ENCODE measurements at places on chromosomes 3 and 15.

DNA sequence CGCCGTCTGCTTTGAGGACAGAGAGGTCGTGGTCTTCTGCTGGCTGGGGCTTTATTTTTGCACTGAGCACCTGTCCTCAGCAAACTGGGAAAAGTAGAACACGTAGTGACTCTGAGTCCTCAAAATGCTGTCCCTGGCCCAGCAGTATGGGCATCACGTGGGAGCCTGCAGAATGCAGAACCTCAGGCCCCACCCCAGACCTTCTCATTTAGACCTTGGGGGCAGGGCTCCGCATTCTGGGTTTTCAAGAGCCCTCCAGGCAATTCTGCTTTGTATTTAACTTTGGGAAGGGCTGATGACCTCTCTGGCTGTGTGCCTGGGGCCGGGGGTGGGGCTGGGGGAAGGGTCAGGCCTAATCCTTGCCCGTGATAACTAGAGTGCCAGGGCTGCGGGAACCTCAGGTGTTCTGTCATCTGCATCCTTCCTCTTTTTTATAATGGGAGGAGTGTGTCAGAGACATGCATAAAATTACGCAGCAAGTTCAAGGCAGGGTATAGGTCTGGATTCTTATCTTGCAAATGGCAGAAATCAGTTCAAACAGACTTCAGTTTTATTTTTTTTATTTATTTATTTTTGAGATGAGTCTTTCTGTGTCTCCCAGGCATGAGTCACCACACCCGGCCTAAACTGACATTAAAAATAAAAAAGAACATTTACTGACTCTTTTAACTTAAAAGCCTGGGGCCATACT lies 11.1 kb downstream of the SLC6A6 start:
- DNase-seq, result no peak

DNA sequence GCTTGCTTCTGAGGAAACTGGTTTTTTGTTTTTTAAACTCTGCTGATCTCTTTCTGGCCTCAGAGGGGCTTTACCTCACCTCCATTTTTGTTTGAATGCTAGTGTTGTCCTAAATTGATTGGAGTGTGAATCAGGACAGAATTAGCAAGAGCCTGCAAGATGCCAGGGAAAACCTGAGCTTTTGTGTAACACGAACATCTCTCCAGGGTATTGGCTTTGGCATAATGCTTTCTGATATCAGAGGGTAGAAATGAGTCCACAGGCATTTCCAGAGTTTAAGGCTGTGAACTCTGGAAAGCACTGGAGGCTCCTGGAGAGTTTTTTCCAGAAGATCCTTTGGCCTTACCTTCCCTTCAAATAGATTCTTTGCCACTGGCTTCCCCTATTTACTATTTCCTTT lies 87.1 kb downstream of the WDR76 start:
- DNase-seq, result no peak

DNA sequence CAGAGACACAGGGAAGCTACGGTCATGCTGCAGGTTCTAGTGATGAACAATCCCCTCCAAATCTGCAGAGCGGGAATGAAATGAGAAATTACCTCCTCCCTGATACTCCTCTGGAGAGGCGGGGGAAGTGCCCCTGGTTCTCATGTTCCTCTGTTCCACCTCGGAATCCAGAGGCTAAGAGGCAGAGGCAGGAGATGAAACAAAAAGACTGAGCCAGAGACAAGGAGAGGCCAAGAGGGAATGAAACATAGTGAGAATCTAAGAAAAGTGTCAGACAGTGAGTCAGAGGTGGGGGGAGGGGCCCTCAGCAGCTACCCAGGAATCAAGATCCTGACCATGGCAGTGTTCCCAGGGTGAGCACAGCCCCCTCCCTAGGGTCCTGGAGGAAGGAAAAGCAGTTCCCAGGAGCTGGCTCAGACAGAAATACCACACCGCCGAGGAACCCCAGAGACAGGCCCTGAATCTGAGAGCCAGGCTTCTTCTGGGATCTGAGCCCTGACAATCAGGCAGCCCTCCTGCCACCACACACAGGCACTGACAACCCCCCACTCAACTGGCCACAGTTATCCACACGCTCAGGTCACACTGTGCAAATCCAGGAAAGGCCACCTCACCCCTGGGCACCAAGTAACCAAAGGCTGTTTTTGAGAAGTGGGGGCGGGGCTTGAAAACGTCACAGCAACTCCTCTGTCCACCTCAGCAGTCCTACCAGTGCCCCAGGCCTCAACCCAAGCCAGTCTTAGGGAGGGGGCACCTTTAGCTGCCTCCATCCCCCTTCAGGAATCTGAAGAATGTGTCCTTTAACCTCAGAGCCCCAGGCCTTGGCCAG lies 2.4 kb downstream of the CSRNP1 start:
- no peak for DNase-seq

GRCh38 chr3:10004506-10004905 lies 17.9 kb upstream of the EMC3 start:
- no peak for DNase-seq

DNA sequence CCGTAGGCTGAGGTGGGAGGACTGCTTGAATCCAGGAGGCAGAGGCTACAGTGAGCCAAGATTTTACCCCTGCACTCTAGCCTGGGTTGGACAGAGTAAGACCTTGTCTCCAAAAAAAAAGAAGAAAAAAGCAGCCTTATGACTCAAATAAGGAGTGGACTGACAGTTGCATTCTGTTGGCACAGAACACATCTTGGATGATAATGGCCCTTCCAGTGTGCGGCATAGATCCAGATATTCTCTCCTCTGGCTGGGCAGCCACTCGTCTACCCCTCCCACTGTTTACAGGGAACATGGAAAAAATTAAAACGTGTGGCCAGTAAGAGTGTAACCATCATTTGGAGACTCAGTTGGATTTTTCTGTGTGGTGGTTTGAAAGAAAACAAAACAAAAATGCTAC lies 118.6 kb upstream of the RNF7 start:
- no peak for DNase-seq

DNA sequence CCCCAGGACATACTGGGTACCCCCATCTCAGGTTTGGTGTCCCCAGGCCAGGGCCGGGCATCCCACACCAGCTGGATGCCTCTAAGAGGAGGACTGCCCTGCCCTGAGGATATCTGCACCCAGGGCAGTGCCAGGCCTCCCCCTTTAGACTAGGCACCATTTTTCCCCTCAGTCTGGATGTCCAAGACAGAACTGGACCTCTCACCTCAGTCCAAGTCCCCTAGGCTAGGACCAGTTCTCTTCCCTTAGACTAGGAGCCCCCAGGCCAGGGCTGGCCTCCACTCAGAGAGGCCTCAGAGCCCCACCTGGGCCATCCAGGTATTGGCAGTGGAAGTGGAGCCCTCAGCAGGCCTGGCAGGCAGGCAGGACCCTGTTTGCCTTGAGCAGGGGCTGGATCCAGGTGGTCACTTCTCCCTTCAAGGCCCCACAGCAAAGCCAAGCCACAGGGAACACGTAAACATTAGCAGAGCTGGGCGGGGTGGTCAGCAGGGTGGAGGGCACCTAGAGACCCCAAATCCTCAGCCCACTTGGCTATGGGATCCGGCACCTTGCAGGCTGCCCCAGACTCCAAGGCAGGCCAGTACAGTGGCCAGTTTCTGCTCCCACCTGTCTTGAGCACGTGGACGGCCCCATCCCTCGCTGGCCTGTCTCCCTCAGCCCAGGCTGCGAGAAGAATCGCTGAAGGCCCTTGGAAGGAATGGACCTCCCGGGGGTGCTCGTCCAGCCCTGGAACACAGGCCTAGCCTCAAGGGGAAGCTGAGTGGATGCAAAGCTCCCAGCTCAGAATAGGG lies 28.3 kb downstream of the PTH1R start:
- DNase-seq, result no peak

DNA sequence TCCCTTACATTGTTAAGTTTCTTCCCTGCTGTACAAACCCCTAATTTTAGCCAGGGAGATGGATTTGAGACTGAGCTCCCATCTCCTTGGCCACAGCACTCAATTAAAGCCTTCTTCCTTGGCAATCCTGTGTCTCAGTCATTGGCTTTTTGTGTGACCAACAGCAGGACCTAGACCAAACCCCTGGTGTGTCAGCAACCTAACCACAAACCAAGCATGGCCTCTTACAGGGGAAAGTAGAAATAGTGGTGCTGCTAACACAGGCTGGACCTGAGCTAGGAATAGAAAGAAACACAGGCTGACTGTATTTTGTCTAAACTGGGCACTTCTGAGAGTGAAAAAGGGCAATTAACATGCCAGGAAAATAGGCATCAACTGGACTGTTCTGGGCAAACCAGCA lies 37.9 kb downstream of the PPCDC start:
- peak; percentile 50 for DNase-seq

- DNase-seq, result no peak
Observed at GRCh38 chr3:193870376-193871219, 265.4 kb upstream of the HES1 start.

DNA sequence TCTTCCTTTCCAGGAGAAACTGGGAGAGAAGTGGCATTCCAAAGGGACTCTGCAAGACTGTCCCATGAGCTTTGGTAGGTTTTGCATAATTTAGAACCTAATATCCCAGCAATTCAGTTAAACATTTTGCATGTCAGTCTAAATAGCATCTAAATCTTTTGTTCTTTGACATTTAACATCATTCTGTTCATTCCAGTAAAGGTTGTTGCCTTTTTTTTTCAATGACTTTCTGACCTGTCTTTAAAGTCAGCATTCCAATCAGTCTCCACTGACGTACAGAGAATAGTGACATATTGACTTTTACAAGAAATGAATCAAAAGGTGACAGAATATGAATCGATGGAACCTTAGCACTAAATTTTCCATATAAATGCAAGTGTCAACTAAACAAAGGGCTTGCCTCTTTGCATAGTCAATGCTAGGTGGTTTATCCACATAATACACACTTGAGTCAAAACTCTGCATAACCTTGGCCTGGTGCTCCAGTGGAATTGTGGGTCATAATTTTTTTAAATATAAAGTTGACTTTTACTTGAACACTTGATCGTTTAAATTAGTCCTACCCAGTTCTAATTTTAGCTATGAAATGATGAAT lies 370.1 kb downstream of the CNTN6 start:
- DNase-seq, result no peak

GRCh38 chr3:144263706-144264105 lies 292.1 kb downstream of the DIPK2A start:
- DNase-seq, result no peak

DNA sequence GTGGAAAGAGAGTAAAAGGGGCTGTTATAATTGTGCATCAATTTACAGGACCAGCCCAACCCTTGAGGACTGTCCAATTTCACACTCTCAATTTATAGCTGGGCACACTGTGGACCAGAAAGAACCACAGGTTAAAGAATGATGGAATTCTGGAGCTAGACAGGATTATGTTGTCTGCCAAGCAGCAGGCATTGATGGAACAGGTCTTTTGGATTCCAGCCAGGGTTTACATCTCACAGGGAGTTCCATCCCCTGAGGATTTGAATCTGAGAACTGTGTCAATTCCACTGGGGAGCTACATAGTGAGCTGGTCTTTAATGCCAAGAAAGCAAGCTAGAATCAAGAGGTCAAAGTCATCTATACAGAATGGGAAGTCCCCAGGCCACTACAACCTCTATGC lies 389.5 kb upstream of the WNT5A start:
- no peak for DNase-seq

GRCh38 chr15:38991126-38991525 lies 426.5 kb upstream of the RASGRP1 start:
- DNase-seq, result no peak

DNA sequence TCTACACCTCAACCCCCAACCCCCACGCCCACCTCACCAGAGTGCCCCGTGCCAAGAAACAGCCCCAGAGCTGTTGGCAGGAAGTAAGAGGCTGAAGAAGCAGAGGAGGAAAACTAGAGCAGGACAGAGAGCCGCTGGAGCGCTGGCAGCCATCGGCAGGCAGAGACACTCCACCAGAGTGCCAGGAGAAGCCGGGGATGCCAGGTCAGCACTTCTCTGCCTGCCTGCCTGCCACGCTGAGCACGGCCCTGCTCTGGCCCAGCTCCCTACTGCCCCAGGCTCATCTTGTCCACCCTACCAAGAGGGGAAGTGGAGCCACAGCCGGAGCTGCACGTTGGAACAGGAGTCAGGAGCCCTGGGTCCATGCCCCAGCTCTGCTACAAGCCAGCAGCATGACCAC lies 29.7 kb downstream of the CACNA2D2 start:
- no peak for DNase-seq

DNA sequence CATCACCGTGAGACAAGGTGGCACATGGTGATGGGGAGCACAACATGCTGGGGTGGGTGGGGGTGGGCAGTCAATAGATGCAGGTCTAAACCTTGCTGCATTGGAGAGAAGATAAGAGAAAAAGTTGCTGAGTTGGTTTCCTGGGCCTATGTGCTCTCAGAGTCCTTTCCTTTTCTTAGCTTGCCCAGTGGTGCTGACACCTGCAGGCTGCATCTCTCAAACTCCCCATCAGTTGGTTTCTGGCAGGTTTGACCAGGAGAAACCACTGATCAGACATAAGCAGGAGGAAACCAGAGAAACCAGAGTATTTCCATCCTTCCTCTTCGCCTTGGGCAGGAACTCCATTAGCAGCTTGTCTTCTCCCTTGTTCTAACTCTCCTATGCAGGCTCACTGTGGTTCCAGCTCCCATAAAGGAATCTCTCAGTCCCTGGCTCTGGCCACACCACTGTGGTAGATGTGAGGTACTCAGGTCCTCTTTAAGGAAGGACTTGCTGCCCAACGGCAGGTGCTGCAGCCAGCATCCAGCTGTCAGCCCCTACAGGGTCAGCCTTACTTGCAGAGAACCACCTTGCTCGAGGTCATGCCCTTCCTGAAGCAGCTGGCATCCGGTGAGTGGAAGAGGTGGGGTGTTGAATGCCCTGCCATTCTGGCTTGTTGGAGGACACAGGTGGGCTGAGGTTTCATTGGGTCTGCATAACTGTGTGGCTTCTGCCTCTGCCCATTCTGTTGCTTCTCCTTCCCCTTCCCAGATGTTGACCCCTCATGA lies 172.3 kb upstream of the ANKRD28 start:
- DNase-seq, result no peak

GRCh38 chr15:69016021-69016595 lies 1.6 kb downstream of the NOX5 start:
- DNase-seq, result no peak

- DNase-seq, result no peak
Observed at GRCh38 chr3:125156456-125156855, 56.1 kb downstream of the SLC12A8 start.

Measured in GM13977 (cell line).